ENCODE measurements at places on chromosomes 11 and 22. TPM values are rescaled to one million over a fixed set of nuclear protein-coding genes. Genes with fewer than 3 reads are reported as not detected.

- DNase-seq: no peak
Measured at GRCh38 chr11:84234011-84234410, 947.8 kb upstream of the CCDC90B start.

DNA sequence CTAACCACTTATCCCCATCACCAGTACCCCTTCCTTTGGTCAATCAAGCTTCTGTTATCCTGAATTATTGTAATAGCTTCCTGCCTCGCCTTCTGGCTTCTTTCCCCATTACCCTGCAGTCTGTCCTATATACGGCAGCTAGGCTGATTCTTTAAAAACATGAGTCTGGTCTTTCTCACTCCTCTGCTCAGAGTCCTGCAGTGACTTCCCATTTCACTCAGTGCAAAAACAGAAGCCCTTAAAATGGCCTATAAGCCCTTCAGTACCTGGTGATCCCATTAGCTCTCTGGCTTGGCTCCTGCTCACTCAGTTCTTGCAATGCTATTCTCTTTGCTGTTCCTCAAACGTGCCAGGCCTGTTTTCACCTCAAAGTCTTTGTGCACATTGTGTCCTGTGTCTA is 58.4 kb downstream of the JRKL start:
- no peak for DNase-seq

- DNase-seq: no peak
Measured at GRCh38 chr22:40634119-40634903, 2.2 kb downstream of the MRTFA start.

DNA sequence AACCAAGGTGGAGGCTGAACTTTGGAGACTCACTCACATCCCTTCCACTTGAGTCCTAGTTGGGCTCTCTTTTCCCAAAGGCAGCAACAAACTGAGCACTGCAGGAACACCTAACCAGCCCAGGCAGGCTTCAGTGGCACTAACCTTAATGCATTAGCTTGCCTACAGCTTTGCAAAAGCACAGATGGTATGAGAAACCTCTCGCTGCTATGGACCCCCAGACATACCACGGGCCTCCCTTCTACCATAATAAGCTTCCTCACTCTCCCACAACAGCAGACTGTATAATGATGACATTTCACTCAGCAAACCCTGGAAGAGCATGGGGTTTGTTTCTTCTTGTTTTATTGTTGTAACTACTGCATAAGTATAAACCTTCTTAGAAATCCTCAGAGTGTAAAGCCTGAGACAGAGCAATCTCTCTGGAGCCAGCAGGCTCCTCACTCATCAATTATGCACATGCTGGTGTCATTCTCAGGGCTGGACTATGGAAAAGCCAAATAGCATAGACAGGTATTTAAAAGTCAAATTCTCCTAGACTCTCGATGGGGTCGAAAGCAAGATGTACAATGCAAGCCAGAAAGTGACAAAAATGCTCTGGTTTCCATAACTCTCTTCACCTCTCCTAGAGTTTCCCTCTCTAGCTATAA is 167.6 kb downstream of the NXPE2 start:
- DNase-seq: no peak

MS4A3 gene
- not detected for total RNA-seq

ANGPTL5 gene
- total RNA-seq: 0.77 TPM
